ENCODE measurements at places on chromosomes 2 and 18.

DNA sequence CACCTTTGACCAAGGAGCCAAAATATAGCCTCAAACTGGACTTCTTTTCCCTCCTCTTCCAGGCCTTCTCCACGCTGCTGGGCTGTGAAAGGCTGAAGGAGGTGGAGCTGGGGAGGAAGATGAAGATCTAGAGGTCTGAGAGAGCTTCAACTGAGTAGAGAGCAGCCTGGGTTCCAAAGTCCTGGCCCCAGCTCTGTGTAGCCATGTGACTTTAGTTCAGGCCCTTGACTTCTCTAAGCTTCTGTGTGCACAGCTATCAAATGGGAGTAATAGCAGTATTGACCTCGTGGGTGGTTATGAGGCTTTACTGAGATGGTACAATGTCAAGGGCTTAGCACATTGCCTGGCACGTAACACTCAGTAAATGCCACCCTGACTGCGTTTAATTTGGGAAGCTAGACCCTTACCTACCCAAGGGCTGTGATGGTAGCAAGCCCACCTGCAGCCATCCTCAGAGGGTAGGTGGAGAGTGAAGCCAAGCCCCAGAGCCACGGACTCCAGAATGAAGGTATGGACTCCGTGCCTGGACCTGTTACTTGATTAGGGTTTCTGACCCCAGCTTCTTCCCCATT lies 38.4 kb downstream of the SERTAD2 start:
- DNase-seq, result no peak

GRCh38 chr2:37501113-37501512 lies 156.7 kb downstream of the QPCT start:
- no peak for DNase-seq

DNA sequence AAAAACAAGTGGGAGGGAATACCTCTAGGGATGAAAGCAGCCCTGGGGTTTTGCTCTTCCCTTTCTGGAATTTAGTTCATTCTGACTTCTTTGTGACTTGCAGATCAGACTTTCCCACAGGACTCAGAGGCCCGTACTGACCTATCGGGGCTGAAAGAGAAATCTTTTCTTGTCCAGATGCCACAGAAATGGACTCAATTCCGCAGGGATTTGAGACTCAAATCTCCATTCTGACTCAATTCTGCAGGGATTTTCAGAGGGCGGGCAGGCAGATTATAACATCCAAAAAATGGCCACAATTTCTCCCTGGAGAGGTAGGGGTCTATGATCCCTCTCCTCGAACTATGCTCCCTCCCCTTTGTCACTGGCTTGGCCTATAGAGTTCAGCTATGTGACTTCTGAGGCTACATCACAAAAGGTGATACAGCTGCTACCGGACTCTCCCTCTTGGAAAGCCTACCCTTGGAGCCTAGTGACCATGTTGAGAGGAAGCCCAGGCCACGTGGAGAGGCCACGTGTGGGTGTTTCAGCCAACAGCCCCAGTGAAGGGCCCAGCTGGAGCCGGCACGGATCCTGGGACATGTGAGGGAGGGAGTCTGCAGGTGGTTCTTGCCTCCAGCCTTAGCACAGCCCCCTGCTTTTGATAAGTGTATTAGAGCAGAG lies 4.8 kb upstream of the EFHD1 start:
- no peak for DNase-seq

GRCh38 chr2:182542501-182543258 lies 115.8 kb upstream of the PDE1A start:
- DNase-seq, result no peak

- DNase-seq, result peak; percentile 25
Measured at GRCh38 chr2:24049485-24050021, at the start of gene FKBP1B. Gene FKBP1B, plus strand, starts transcription at chr2:24049741. Its CDS starts 109 bp downstream, at chr2:24049850.

DNA sequence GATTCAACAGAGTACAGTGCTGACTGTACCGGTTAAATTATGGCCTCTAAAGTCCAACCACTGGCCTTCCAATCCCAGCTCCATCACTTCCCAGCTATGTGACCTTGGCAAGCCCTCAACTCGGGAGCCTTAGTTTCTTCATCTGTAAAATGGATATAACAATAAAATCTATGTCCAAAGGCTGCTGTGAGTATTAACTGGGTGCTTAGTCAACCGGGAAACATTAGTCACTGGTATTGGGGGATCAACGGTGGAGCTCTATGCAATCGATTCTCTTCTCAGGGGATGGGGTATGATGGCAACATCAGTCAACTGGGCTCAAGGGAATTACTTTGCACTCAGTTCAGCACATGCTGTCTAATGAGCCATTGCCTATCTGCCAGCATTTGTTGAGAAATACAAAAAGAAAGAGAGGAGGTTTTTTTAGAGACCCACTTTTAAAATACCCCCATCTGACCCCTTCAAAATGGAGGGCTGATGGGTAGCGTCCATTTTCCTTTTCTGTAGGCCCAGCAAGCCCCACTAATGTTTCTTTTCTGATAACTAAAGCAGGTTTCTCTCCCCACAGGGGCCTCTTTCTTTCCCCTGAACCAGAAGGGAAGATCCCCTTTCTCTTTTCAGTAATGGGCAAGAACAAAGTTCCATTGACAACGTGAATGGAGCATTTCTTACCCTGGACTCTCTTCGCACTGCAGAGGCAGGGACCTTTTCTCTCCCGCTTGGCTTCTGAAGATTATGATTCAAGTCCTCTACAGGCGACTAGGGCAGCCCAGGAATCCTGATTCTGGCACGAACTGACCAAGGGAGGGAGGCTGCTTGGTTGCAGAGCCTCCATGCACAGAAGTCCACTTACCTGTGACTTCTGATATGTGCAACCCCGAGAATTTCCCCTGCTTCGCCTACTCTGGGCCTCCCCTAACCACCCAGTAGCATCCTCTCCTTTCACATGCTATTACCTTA lies 8.7 kb upstream of the AGFG1 start:
- no peak for DNase-seq

- no peak for DNase-seq
Measured at GRCh38 chr18:77039196-77040130, 93.1 kb downstream of the MBP start.

DNA sequence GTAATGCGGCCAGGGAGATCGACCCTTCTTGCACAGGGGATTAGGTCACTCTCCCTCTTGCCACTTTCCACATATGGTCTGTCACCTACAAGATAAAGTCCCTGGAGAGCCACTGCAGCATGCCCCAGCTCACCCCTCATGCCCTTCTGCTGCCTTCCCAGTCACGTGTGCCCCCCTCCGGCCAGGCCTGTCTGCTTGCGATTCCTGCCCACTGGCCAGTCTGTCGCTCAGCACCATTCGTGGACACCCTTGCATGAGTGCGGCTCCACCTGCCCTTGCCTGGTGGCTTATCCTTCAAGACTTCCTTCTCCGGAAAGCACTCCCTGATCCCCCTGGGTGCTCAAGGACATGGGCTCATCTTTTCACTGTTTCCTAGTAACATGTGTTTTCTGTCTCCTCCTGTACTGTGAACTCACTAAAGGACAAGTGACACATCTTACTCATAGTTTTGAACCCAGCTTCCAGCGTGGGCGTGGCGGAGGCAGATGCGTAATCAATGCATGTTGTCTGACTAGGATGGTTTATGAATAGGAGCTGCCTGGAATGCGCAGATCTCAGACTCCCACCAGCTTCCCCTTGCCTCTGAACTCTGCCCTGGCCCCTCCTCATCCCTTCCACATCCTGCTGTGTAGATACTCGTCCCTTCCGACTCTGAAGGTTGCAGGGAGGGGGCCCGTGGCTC lies 7.8 kb upstream of the NT5DC4 start:
- DNase-seq, result no peak

GRCh38 chr2:109647636-109648035 lies 33.5 kb downstream of the SOWAHC start:
- DNase-seq, result no peak

DNA sequence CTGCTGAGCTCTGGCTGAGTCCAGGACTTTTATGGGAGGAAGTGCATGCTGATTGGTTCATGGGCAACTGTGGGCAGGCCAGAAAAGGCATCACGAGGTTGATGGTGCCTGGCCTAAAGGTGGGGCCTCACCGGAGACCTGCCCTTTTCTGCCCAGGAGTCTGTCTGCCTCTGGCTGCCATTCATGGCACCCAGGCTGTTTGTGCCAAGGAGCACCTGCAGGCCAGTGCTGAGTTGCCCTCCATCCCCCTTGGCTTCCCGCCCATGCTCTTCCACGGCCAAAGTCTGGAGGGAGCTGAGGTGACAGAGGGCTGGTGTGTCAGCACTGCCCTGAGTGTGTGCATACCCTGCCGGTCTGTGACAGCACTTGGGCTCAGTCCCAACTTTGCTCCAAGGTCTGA lies 123.2 kb downstream of the PTH2R start:
- no peak for DNase-seq

DNA sequence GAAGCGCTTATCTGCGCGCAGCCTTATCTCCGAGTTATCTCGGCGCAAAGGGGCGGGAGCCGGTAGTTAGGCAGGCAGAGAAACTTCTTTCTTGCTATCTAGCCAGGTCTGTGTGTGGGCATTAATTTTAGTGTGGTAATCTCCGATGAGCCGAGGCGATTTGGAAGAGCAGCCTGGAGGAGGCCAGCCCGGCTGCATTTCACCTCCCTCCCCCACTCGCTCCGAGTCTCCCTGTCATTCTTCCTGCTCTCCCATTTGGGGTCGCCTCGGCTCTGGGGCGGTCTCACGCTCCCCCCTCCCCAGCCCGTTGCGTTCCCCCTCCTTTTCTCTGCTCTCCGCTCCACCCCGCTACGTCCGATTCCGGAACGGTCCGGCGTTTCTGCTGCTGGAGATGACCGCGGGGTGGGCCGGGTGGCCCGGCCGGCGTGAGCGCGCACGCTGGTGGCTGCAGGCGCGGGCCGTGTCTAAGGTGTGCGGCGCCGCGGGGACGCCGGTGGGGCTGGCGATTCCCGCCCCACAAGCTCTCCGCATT lies 566 bp downstream of the GATA6 start:
- no peak for DNase-seq

GRCh38 chr2:219661955-219662395 lies 34.5 kb downstream of the SLC4A3 start:
- DNase-seq, result no peak

DNA sequence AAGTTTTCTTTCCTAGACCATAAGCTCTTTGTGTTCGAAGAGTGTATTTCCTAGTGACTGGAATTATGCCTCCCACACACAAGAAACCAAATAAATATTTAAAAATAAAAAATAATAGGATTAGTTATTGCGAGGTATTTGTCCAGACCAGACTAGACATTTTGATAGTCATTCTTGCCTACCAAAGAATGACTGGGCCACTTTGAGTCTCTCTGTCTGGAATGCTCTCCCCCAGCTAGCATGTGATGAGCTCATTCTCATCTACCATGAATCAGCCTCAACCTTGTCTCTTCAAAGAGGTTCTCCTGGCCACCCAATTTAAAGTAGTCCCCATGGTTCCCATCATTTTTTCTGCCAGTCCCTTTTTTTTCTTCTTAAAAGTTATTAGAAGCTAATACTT lies 13.9 kb upstream of the DSC1 start:
- DNase-seq, result no peak

- no peak for DNase-seq
Measured at GRCh38 chr2:223055140-223055539, 3.1 kb downstream of the KCNE4 start.

- DNase-seq, result no peak
Measured at GRCh38 chr2:234344012-234344411, 152.9 kb downstream of the ARL4C start.

GRCh38 chr2:202118168-202118567 lies 45.1 kb downstream of the KIAA2012 start:
- no peak for DNase-seq

DNA sequence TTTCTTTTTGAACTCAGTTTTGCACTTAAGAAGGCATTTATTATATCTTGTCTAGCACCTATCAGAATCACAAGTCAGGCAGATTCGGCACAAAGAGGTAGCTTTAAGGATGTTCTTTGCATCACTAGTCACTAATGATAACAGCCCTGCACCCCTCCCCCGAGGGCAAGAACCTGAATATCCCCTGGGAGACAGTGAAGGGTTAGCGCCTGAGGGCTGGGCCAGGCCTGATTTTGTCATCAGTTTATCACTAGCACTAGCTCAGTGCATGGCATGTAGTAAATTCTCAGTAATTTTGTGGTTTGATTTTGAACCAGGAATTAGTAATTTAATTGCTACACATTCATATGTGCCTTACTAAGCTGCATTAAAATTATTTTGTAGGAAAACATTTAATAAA lies 23.9 kb upstream of the HS6ST1 start:
- DNase-seq, result no peak

DNA sequence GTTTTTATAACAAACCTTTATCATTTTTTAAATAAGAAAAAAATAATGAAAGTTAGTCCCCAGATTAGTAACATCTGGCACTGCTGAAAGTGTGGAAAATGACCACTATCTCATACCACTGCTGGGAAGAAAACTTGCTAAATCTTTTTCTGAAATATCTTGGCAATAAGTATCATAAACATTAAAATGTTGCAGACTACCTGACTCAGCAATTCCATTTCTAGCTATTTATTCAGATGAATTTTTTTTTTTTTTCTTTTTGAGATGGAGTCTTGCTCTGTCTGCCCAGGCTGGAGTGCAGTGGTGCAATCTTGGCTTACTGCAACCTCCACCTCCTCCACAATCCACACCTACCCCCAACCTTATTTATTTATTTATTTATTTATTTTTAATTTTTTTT lies 35.3 kb upstream of the SOS1 start:
- DNase-seq, result no peak

GRCh38 chr2:85444629-85445172 lies 26.2 kb downstream of the SH2D6 start:
- no peak for DNase-seq

GRCh38 chr2:138787053-138787666 lies 7.0 kb upstream of the NXPH2 start:
- no peak for DNase-seq

GRCh38 chr18:48564139-48564538 lies 25.3 kb downstream of the CTIF start:
- DNase-seq, result no peak

DNA sequence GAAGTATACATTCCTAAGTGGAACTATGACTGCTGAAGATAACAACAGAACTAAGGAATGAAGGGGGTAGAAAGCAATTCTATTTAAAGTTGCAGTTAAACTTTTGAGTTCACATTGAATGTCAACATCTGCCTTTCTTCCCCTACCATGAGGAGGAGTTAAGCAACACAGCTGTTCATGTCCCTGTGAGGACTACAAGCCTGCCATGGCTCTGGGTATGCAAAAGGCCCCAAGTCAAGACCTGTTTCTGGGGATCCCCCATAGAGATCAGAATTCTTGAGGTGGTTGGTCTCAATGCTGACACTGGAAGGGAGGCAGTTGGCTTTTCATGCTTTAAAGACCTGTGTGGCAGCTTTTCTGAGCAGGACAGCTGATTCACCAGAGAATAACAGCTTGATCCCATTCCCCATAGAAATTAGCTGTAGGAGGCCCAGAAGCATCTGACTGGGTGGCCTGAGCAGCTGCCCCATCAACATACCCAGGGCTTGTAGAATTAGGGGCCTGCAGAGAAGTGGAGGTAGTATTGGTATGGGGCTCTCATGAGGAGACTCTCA lies 131.0 kb downstream of the SETBP1 start:
- no peak for DNase-seq

GRCh38 chr2:238080518-238080917 lies 19.6 kb upstream of the ESPNL start:
- no peak for DNase-seq
